ENCODE measurements at places on chromosomes 5 and 9. TPM values are rescaled to one million over a fixed set of nuclear protein-coding genes. Genes with fewer than 3 reads are reported as not detected.

- no peak for DNase-seq
Measured at GRCh38 chr5:76861612-76862011, 11.8 kb downstream of the S100Z start.

DNA sequence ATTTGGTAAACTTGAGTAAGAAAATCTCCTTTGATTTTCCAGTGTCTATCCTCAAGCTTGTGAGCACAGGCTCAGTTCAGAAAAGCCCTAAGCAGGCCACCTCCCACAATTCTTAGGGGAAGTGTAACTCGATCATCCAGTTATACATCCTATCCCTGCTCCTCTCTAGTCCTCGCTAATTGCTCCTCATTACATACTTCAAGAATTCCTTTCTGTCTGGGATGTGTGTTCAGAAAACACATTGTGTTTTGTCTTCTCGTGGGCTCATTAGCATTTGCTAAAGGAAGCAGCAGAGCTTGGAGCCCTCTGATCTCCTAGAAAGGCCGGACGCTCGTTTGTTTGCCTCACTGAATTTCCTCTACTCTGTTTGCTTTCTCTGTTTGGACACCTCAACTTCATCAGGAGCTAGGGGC lies 268.2 kb upstream of the RFX3 start:
- no peak for DNase-seq

DNA sequence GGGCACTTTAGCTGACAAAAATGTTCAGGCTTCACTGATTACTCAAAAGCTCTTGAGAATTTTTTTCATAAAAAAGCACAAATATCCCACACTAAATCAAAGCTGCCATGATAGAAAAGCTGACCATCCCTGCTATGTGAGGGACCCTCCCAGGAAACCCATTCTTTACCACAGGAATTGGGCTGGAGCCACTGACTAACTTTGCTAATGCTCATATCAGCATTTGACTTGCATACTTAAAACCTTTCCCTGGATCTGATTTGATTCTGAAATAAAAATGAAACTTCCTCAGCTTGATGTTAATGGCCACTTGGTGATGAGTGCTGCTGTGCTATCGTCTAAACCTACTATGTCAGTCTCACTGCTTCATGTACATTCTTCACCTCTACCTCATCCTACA lies 243.6 kb downstream of the PRELID2 start:
- DNase-seq, result no peak

DNA sequence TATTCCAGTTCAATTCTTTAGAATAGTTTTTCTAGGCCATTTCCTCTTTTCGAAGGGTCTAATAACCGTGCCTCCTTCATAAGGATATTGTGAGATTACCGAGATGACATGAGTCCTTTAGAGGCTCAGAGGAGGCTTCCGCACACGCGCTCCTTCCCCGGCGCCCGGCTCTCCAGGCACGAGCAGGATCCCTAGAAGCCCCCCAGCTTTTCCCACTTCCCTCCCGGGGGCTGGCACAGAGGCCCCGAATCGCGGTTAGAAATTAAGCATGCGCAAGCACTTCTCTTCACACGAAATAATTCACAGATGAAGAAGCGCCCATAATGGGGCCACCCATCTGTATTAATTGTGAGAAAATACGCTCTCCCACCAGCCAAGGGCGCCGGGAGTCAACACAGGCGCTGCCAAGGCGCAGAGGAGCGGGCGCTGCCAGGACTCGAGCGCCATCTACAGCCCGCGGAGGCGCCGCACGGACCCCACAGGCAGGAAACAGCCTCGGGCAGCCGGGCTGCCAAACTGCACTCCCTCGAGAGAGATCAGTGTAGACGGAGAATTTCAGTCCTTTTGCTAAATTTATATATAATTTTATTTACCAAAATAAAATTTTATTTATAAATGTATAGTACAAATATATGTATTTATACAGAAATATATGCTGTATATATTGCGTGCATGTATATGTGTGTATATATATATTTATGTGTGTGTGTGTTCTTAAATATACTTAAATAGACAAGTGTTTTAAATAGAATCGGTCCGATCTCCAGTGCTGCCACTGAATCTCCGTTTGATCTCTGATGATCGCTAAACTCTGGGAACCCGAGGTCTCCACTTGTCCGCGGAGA lies 258.1 kb upstream of the NFIL3 start:
- no peak for DNase-seq

DNA sequence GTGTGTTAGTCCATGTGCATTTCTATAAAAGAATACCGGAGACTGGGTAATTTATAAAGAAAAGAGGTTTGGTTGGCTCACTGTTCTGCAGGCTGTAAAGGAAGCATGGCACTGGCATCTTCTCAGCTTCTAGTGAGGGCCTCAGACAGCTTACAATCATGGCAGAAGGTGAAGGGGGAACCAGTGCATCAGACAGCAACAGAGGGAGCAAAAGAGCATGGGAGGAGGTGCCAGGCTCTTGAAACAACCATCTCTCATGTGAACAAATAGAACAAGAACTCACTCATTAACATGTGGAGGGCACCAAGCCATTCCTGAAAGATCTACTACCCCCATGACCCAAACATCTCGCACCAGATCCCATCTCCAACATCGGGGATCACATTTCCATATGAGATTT lies 89.2 kb upstream of the IL33 start:
- DNase-seq, result no peak

GRCh38 chr5:157217289-157218024 lies 36.8 kb downstream of the ITK start:
- DNase-seq, result no peak

DNA sequence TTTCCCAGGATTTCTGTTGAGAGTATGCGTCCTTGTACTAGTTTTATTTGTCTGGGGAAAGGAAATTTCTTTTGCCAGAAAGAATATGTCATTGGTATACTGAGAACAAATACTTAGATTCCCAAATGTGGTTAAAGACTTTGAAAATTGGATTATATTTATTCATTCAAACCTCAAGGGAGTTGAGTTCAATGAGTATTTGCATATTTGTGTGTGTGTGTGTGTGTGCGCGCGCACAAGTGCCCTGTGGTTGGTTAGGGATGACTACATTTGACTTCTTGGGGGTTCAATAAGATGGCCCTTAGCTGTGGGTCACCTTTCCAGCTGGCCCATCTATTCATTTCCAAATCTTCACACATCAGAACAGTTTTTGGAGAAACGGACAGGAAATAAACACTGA lies 4.9 kb downstream of the RXFP3 start:
- no peak for DNase-seq

DNA sequence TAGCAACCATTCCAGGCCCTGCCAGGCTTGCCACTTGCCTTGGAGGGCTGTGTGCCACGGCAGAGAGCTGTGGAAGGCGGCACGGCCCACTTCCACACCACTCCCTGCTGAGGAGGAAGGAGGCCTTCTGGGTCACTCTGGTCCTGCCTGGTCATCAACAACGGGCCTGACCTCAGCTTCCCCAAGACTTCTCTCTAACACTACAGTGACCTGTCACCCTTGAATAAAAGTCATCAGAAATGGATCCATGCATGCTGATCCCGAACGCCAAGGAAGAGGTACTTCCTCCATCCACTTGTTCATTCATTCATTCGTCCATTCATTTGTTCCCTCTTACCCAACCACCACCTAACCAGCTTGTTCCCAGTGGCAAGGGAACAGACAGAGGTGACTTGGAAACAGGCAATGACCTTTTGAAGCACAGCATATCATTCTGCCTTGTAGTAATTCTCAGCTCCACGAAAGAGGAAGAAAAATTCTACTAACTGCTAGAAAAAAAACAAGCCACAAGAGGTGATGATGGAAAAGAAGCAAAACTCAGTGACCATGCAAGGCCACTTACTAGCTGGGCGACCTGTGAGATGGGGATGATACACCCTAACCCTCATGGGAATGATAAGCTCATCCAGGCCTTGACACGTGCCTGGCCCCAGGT lies 58.6 kb downstream of the STK10 start:
- no peak for DNase-seq

ENTPD2 gene
- total RNA-seq, result 0.92 TPM

GRIN3A gene
- not detected for total RNA-seq
